SK-N-DZ (cell line): ENCODE measurements at places on chromosomes 3 and 15.

- DNase-seq: peak; percentile 74
Observed at GRCh38 chr3:150787741-150788370, 24.9 kb upstream of the SIAH2 start.

- DNase-seq: no peak
Observed at GRCh38 chr3:134464064-134464688, 21.6 kb downstream of the ANAPC13 start.

DNA sequence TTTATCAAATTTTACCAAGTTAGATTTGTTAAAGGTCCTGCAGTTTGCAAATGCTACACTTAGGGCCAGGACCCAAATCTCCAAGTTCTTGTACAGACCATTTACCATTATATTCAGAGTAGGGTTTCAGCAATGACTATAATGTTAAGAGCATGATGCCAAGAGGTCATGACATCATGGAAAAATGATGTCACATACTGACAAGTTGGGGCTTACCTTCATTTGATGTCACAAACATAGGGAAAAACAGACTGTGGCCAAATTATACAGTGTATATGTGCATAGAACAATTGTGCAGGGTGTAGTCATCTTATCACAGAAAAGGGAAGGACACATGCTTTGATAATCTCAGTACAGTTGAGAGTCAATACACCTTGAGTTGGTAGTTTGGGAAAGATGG is 10.1 kb upstream of the THRB start:
- no peak for DNase-seq

DNA sequence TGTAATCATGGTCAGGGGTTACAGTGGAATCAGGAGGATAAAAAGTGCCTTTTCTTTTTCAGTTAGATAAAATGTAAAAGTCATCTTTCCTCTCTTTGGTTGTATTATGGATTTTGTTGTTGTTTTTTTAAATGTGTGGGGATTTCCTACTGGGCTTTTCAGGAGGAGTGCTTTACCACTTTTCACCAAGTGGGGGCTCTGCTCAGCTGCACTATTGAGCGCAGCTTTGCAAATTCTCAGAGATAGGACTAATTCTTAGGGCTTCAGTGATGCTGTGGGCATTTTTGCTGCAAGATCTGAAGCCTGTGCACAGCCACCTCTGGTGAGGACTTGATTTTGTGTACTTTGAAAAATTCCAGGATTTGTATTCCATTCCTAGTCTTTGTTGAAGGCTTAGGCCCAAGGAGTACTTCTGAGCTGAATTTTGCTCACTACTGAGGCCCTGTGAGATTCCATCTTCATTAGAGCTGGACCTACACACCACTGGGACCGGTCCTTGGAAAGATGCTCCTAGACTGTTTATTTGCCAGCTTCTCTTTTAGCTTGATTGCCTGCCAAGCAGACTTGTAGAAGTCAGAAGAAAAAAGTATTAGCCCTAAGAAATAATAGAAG is 7.5 kb downstream of the GNB5 start:
- peak; percentile 41 for DNase-seq

DNA sequence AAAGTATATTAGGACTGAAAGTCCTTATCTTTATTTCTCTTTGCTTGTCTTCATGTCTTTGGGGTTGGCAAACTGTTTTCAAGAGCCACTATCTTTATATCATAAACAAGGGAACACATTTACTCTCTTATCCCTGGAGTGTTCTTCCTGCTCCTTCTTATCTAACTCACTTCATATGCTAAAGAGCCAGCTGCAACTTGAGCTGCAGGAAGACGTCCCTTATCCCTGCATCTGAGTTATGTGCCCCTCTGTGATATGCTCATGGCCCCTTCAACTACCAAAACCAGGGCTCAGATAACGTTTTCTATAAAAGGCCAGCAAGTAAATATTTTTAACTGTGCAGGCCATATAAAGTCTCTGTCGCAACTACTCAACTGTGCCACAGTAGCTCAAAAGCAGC is 137.0 kb upstream of the CRBN start:
- peak; percentile 42 for DNase-seq

DNA sequence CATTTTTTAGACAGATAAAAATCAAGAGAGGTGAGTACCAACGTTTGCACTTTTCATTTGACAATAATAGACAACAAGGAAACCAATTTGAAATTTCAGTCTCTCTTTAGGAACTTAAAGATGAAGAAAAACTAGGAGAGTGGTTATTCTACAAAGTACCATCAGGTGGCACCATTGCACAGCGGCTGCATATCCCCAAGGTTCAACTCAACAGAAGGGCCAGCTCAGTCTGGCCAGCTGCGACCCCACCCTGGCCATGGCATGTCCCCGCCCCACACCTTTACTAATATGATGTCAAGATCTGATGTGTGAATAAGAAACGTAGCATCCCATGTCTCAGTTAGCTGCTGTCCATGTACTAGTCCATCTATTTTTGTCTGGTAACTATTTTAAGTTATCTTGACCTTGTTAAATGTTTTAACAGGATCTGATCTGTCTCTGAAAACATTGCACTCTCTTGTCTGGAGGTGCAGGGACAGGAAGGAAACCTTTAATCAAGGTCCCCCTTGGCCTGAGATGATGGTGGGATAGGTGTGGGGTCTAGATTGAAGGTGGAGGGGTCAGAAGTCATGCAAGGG is 35.5 kb upstream of the CGNL1 start:
- peak; percentile 64 for DNase-seq

DNA sequence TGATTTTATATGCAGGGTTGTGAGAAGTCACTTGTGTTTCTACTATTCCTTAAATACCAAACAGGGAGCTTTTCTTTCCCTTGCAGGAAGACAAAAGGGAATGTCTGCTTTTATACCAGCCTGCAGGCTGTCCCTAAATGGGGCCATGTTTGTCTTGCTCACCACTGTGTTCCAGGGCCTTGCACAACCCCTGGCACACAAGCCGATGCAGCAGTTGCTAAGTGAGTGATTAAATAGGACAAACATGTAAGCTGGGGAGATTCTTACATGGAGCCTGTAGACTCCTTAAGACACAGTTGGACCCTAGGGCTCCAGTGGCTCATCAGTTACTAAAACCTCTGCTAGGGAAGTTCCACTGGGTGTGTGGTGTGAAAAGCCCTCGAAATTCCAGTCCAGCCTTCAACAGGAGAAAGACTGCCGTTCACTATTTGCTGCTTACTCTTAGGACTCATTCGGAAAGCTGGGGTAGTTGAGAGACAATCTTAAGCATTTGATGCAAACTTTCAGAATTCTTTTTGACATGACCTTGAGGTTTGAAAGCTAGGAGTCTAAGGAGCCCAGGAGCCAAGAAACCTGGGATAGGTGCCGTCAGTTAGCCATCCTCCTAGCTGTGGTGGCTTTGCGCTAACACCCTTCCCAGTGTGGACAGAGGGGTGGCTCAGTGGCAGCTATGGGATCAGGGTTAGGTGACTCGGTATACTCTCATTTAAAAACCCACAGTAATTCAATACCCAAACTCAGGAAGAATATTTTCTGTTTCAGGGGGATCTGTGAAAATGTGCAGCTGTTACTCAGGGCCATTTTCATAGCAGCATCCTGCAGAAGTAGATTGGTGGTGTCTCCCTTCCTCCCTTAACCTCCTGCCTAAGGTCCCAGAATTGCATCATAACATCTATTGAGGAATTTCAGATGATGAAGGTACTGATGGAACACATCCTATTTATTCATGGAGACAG is 39.1 kb downstream of the SYNM start:
- no peak for DNase-seq

- DNase-seq: peak; percentile 78
Observed at GRCh38 chr3:177357352-177358090, 160.2 kb upstream of the TBL1XR1 start.

GRCh38 chr15:88120026-88120425 is 136.5 kb downstream of the NTRK3 start:
- peak; percentile 11 for DNase-seq

DNA sequence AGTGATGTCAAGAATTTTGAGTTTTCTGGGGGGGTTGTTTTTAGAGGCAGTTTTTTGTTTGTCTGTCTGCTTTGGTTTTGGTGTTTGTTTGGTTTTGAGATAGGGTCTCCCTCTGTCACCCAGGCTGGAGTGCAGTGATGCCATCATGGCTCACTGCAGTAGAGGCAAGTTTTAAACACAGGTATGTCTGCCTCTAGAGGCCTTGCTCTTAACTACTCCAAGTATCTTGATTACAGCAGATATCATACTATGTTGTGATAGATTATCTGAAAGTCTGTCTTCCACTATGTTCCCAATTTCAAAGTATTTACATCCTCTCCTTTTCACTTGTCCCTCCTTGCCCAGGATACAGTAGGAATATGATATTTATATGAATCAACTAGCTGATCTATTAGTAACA is 57.7 kb downstream of the ERC2 start:
- no peak for DNase-seq

- no peak for DNase-seq
Observed at GRCh38 chr3:62057339-62058047, 315.9 kb downstream of the FEZF2 start.
